HCT116 (cell line): ENCODE measurements at places on chromosomes 16 and 17. TPM values are rescaled to one million over a fixed set of nuclear protein-coding genes. Genes with fewer than 3 reads are reported as not detected.

Gene VMO1
- total RNA-seq = 0.76 TPM

Gene CA7
- total RNA-seq = not detected

Gene CNTNAP1
- 6.4 TPM for total RNA-seq

Gene GAN
- 22.5 TPM for total RNA-seq

Gene ENPP7
- not detected for total RNA-seq

Gene ZNF267
- 15.9 TPM for total RNA-seq

Gene NPIPB13
- 9.1 TPM for total RNA-seq

Gene KANSL1
- 77.5 TPM for total RNA-seq

Gene NME4
- 68.2 TPM for total RNA-seq

Gene KRTAP2-3
- 6.3 TPM for total RNA-seq

Gene ETV4
- 51.5 TPM for total RNA-seq

Gene MYH8
- not detected for total RNA-seq

Gene BCAR1
- 49.6 TPM for total RNA-seq

Gene KRT40
- not detected for total RNA-seq

Gene FOXO3B
- 3.1 TPM for total RNA-seq

Gene PIK3R6
- 0.07 TPM for total RNA-seq

Gene KRTAP4-5
- not detected for total RNA-seq

Gene CCDC92B
- 0.17 TPM for total RNA-seq

Gene CCL8
- total RNA-seq = not detected

Gene CXCL16
- 44.8 TPM for total RNA-seq

Gene PCGF2
- total RNA-seq = 64.6 TPM

Gene CD300LF
- total RNA-seq = not detected

Gene SRCIN1
- 10.5 TPM for total RNA-seq

Gene RCVRN
- total RNA-seq = not detected

Gene KRTAP4-9
- total RNA-seq = not detected

Gene CEP295NL
- total RNA-seq = 1.9 TPM

Gene CTF1
- 1.4 TPM for total RNA-seq

Gene KRTAP4-4
- total RNA-seq = not detected

Gene LITAFD
- total RNA-seq = not detected

Gene KCNH4
- total RNA-seq = not detected

Gene CCDC200
- not detected for total RNA-seq

Gene PKMYT1
- total RNA-seq = 104 TPM

Gene TP53TG3C
- not detected for total RNA-seq

Gene GSG1L2
- total RNA-seq = not detected

Gene ANKRD40CL
- 0.57 TPM for total RNA-seq

Gene C1QL1
- total RNA-seq = 3.5 TPM

Gene ZFP1
- 12.8 TPM for total RNA-seq

Gene CTCF
- 48.3 TPM for total RNA-seq

Gene KRTAP9-8
- total RNA-seq = not detected

Gene NOD2
- 5.4 TPM for total RNA-seq

Gene SHISA6
- not detected for total RNA-seq

Gene RAP1GAP2
- 54.6 TPM for total RNA-seq

Gene SLC52A1
- total RNA-seq = not detected

Gene CLDN7
- total RNA-seq = 286 TPM

Gene MEFV
- 0.15 TPM for total RNA-seq

Gene CACNA1H
- total RNA-seq = 24.3 TPM

Gene DPEP3
- total RNA-seq = not detected

Gene COQ9
- total RNA-seq = 62.7 TPM

Gene CRISPLD2
- 4.6 TPM for total RNA-seq

Gene GID4
- total RNA-seq = 10.8 TPM

Gene KRT13
- total RNA-seq = 3.7 TPM

Gene CDRT15
- total RNA-seq = not detected

Gene PRR15L
- 0.34 TPM for total RNA-seq

Gene AXIN2
- 7.1 TPM for total RNA-seq

Gene GAA
- 131 TPM for total RNA-seq

Gene JPH3
- 0.10 TPM for total RNA-seq

Gene UNK
- total RNA-seq = 40.6 TPM
